ENCODE measurements at places on chromosomes 13 and 19. TPM values are rescaled to one million over a fixed set of nuclear protein-coding genes. Genes with fewer than 3 reads are reported as not detected.
A peak's percentile ranks its signal among the peaks of the same experiment; 100 is the strongest.

- H3K36me3 ChIP-seq = no peaks in the 10 kb centered on the region
- no peak for DNase-seq
- H3K27ac ChIP-seq = no peak overlapping the region
Measured at GRCh38 chr19:2356036-2356646, 3.9 kb upstream of the TMPRSS9 start.

- peaks cover 2% of the 10 kb centered on the region for H3K27me3 ChIP-seq
- no peaks in the 10 kb centered on the region for H3K36me3 ChIP-seq
- H3K27ac ChIP-seq = no peak overlapping the region
- DNase-seq = no peak
Measured at GRCh38 chr13:34886121-34886875, 55.8 kb upstream of the NBEA start.

- no peaks in the 10 kb centered on the region for H3K4me1 ChIP-seq
- no peak for DNase-seq
- no peak overlapping the region for H3K27ac ChIP-seq
- no peak overlapping the region for H3K4me3 ChIP-seq
Measured at GRCh38 chr19:15563325-15563794, 51.7 kb upstream of the CYP4F8 start.

DNA sequence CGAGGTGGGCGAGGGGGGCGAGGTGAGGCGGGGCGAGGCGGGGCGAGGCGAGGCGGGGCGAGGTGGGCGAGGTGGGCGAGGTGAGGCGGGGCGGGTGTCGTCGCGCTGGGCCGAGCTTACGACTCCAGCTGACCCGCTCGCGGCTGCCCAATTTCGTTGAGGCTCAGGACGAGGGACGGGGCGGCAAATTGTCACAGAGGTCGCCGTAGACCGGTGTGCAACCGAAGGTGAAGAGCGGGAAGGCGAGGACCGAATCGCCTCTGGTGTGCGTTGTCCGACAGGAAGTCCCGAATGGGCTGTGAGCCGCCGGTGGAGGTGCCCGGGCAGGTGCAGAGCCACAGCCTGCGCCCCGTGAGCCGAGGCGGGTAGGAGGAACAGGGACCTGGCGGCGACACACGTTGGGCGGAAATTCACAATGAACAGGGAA is at the start of gene LACC1:
Gene LACC1, plus strand, starts transcription at position 150 of the 427 bp plus-strand sequence. CDS start 1,082 bp downstream, outside the sequence.
- H3K4me1 ChIP-seq = peaks cover 28% of the 10 kb centered on the region
- peak within 1 kb of the TSS; percentile 81 for H3K27ac ChIP-seq
- peak within 1 kb of the TSS; percentile 84 for H3K4me3 ChIP-seq
- no peak for DNase-seq
- peaks cover 17% of the 10 kb centered on the region for H3K27me3 ChIP-seq

DNA sequence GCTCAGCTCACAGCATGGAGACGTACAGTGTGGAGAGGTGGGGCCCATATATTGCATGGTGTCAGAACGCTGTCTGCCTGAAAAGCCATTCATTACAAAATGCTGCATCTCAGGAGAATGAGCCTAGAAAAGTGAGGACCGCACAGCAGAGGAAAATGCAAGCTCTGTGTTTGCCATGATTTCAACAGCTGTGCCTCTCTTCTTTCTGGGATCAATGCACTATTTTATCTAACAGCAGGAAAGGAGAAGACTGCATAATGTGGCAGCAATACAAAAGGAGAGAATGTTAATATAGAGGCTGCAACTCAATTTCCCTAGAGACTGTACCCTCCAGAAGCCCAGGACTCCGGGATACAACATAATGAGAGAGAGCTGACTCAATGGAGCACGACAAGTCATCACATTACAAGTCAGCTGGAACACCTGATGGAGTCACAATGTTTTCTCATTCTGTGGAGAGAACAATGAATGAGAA is 368.0 kb downstream of the FGF14 start:
- H3K4me1 ChIP-seq = no peaks in the 10 kb centered on the region
- no peaks in the 10 kb centered on the region for H3K36me3 ChIP-seq
- no peak overlapping the region for H3K4me3 ChIP-seq
- H3K27ac ChIP-seq = no peak overlapping the region
- no peak for DNase-seq

Gene FCAR
- total RNA-seq = not detected

DNA sequence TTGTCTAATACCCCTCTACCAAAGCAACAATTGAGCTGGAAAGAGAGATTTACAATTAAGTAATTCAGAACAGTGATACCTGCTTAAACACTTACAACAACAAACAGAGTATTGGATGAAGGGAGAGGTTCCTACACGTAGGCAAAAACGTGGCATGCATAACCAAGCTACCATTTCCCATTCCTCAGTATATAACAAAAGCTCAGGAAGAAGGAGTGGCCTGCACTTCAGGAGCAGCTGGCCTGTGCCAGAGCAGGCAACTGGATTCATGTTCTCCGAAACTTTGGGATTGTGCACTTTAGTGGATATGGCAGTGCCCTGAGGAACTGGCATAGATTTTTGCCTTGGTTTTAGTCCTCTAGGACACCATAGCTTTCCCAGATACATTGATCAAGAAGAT is 630.2 kb upstream of the PCDH9 start:
- H3K36me3 ChIP-seq = no peaks in the 10 kb centered on the region
- H3K27ac ChIP-seq = no peak overlapping the region
- no peak for DNase-seq
- no peaks in the 10 kb centered on the region for H3K27me3 ChIP-seq
- H3K4me1 ChIP-seq = no peaks in the 10 kb centered on the region

DNA sequence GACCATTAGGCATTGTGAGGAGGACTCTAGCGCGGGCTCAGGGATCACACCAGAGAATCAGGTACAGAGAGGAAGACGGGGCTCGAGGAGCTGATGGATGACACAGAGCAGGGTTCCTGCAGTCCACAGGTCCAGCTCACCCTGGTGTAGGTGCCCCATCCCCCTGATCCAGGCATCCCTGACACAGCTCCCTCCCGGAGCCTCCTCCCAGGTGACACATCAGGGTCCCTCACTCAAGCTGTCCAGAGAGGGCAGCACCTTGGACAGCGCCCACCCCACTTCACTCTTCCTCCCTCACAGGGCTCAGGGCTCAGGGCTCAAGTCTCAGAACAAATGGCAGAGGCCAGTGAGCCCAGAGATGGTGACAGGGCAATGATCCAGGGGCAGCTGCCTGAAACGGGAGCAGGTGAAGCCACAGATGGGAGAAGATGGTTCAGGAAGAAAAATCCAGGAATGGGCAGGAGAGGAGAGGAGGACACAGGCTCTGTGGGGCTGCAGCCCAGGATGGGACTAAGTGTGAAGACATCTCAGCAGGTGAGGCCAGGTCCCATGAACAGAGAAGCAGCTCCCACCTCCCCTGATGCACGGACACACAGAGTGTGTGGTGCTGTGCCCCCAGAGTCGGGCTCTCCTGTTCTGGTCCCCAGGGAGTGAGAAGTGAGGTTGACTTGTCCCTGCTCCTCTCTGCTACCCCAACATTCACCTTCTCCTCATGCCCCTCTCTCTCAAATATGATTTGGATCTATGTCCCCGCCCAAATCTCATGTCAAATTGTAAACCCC is 2.8 kb upstream of the CEACAM5 start:
- DNase-seq = no peak
- H3K27me3 ChIP-seq = peaks cover 8% of the 10 kb centered on the region
- no peak overlapping the region for H3K27ac ChIP-seq
- H3K4me3 ChIP-seq = no peak overlapping the region
- H3K4me1 ChIP-seq = peaks cover 6% of the 10 kb centered on the region

DNA sequence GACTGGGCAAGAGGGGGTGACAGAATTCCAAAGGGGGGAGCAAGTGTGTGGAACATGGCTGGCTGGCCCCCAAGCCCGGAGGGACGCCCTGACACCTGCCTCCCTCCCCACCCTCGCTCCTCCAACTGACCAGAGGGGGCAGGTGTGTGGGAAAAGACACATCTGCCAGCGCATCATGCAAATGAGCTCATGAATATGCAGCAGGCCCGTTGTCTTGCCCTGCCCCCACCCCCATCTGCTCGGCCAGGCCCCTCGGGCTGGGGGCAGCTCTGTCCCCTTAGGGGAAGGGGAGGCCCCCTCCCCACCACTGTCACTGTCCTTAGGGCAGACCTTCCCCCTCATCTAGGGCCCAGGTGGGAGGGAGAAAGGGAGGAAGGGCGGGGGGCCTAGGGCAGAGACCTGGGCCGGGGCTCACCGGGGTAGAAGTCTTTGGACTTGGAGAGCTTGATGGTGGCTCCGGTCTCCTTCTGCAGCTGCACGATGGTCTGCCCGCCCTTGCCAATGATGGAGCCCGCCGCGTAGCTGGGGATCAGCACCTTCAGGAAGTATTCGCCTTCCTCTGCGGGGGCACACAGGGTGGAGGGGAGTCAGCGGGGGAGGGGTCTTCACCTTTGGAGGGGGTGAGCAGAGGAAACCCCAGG is 12.9 kb downstream of the NOVA2 start:
- H3K36me3 ChIP-seq = no peaks in the 10 kb centered on the region
- DNase-seq = no peak
- H3K4me1 ChIP-seq = no peaks in the 10 kb centered on the region
- peaks cover 19% of the 10 kb centered on the region for H3K27me3 ChIP-seq
- no peak overlapping the region for H3K4me3 ChIP-seq
- H3K27ac ChIP-seq = no peak overlapping the region

GRCh38 chr19:57079656-57080055 is 40.1 kb upstream of the USP29 start:
- no peaks in the 10 kb centered on the region for H3K4me1 ChIP-seq
- no peak for DNase-seq
- no peaks in the 10 kb centered on the region for H3K36me3 ChIP-seq
- H3K27ac ChIP-seq = no peak overlapping the region

Gene NCR1
- not detected for total RNA-seq

Gene GIPC3
- total RNA-seq = 0.31 TPM

DNA sequence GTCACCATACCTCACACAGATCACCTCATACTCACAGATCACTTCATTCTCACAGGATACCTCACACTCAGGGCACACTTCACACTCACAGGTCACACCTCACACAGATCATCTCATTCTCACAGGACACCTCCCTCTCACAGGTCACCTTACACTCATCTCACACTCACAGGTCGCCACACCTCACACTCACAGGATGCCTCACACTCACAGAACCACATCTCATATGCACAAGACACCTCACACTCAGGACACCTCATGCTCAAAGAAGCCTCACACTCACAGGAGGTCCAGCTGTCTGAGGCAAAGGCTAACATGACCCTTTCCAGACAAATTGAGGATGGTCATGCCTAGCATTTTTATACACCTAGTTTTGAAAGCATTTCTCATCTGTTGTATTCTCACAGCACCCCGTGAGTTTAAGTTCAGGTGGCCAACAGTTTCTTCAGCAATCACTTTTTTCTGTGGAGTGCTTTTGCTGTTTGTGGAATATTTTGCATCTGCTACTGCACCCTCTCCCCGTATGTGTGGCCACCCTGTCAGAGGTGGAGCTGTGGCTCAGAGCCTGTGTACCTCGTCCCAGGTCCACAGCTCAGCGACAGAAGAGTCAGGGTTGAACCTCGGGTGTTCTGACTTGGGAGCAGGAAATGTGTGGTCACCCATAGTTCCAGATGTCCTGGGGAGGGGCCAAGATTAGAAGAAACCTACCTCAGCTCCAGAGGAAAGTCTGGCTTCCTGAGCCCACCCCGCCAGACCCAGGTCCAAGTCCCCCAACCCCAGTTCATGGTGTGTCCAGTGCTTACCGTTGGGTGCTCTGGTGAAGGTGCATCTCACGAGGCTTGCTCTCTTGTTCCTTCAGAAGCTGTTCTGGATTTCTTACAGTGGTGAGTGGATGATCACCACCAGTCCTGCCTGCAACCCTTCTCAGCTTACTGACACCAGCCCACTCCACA is 7.6 kb downstream of the F7 start:
- no peaks in the 10 kb centered on the region for H3K4me1 ChIP-seq
- no peak overlapping the region for H3K4me3 ChIP-seq
- no peaks in the 10 kb centered on the region for H3K36me3 ChIP-seq
- DNase-seq = no peak
- no peak overlapping the region for H3K27ac ChIP-seq
- H3K27me3 ChIP-seq = peaks cover 6% of the 10 kb centered on the region

Gene ZNF528
- total RNA-seq = 8.0 TPM
